ENCODE measurements at places on chromosomes 2 and 18. TPM values are rescaled to one million over a fixed set of nuclear protein-coding genes. Genes with fewer than 3 reads are reported as not detected.

DNA sequence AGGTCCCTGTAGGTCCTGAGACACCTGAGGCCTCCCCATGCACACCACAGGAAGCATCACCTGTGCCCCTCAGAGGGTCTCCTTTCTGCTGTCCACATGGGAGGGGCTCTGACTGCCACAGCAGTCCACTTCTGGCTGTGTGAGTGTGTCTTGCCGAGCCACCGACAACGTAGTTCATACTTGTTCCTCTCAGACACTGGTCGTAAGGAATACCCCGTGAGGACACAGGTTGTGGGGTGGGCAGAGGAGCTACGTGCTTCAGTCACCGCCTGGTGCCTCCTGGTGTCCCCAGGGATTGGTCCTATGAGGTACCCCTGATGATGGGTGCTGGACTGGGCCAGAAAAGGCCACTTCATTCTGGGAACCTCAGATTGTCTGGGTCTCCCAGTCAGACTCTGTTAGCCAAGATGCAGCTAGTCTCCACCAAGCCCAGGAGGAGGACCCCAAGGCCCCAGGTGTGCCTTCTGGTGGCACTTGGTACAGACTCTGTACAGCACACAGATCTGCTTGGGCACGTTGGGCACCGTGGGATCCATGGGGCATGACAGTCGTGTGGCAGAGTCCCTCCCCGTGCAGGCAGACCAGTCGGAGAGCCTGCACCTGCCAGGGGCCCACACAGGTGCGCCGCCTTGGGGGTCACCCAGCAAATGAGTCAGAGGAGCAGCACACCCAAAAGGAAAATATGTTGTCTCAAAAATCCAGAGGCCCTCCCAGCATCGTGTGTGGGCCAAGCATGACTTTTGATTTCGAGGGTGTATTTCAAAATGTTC is 2.5 kb downstream of the ARHGEF4 start:
- no peak for DNase-seq

GRCh38 chr2:193521523-193521922 is 1326.8 kb upstream of the TMEFF2 start:
- DNase-seq = no peak

The LIPG gene
- total RNA-seq = 6.2 TPM

The ARHGEF4 gene
- 16.4 TPM for total RNA-seq

DNA sequence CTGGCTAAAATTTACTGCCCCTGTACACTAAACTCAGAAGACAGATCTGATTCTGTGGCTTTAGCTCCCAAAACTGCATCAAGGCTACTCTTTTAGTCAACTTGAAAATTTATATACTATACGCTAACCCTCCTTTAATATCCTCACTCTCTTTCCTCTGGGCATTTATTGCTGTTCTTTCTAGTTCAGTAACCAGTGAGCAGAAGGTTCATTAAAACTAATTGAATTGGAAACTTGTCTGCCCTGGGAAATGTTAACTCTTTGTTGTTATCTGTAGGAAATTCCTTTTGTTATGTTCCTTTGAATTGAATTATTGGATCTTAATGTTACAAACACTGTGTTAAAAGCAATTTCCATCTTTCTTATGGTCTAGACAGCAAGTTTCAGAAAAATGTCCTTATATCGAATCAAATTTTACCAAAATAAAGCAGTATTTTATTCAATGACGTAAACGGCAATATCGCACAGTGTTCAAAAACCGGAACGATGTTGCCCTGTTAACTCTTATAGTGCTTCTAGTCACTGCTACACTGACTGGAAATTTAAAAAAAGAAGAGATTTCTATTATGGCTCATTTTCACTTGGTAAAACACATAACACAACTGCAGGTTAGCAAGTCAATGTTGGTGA is 168.3 kb downstream of the NR4A2 start:
- no peak for DNase-seq

The KIF5C gene
- total RNA-seq = 14.3 TPM

DNA sequence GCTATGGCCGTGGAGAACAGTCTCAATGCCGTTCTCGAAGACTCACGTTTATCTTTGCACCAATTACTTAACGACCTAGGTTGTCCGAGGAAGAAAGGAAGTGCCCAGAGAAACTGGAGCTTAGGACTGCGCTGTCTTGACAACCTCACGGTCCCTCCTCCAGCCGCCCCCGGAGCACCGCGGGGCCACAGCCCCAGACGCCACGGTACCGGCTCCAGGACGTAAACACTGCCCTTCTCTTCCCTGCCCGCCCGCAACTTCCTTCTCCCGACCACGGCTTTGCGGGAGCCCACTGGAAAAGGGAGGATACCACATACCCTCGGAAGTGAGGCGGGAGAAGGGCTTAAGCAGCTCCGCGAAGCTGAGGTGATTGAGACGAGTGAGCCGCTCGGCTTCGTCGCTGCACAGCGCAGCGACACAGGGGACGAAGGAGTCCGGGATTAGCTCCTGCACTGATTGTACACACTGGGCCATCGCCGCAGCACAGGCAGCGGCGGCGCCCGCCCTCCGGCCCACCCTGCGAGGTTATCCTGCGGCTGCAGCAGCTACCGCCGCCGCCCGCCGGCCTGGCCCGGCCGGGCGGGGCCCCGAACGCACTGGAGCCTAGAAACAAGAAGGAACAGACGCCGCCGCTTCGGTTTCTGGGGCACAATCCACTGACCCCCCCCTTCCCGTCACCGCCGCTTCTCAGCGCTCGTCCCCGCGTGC is 483 bp downstream of the TRAPPC8 start:
- no peak for DNase-seq

GRCh38 chr2:172995323-172996244 is 80.1 kb upstream of the MAP3K20 start:
- DNase-seq = peak; percentile 53

GRCh38 chr2:88810017-88810416 is 118.5 kb downstream of the RPIA start:
- DNase-seq = no peak

DNA sequence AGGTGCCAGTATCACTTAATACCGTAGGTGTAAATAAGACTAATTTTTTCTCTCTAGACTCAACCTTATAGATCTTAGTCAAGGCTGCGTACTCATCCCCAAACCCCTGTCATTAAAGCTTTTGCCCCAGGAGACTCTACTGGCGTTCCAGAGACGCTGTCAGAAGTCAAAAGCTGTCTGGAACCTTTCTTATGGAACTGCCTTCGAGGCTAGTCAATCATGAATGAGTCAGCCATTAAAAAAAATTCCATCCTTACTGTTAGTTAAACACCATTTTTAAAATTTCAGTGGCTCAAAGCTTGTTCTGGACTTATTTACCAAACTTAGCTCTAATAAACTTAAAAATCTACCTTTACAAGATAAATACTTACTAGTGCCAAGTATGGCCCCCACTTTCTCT is 52.1 kb downstream of the SPRED2 start:
- DNase-seq = no peak

The KCNE4 gene
- total RNA-seq = 9.1 TPM

All from ureter (tissue), 1 donor.